A549 (cell line): ENCODE measurements at places on chromosomes 6 and 20.

- no peak for DNase-seq
These were observed 1.3 kb downstream of the PLCG1 start for GRCh38 chr20:41138475-41139226.

DNA sequence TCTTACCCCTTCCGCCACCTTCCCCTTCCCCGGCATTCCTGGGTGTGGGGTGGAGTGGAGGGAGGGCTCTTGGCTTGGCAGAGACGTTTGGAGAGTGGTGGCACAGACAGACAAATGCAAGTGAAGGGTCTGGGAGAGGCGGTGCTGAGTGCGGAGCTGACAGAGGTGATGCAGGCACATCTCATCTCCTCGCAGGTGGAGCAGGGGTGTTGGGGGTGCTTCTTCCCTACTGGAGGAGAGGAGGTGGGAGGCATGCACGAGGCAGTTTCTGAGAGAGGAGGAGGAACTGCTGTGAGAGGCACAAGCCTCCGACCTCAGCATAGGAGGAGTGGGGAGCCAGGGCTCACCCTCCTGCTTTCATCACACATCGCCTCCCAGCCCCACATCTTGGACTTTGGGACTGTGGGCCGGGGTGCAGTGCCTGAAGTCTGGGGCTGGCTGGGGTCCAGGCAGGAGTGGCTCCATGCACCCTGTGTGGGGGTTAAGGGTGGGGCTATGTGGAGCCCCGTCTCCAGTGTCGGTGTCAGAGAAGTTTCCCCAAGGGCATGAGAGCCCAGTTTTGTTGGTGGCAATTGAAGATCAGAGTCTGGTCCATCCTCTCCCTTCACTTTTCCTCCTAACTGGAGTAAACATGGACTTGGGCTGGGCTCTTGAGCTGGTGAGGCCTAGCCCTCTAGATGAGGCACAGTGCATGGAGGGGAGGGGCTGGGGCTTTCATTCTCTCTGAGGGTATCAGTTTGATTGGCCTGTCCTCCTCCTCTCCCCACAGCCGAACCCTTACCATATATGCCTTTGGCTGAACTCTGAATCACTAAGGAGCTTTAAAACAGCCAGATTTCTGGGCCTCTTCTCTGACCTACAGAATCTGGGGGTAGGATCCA, 20.2 kb upstream of the SLC22A7 start:
- DNase-seq, result no peak

- DNase-seq, result no peak
These were observed 12.5 kb downstream of the PRDM1 start for GRCh38 chr6:106098383-106099234.

- no peak for DNase-seq
These were observed 85.8 kb downstream of the CDKAL1 start for GRCh38 chr6:20620043-20620442.

DNA sequence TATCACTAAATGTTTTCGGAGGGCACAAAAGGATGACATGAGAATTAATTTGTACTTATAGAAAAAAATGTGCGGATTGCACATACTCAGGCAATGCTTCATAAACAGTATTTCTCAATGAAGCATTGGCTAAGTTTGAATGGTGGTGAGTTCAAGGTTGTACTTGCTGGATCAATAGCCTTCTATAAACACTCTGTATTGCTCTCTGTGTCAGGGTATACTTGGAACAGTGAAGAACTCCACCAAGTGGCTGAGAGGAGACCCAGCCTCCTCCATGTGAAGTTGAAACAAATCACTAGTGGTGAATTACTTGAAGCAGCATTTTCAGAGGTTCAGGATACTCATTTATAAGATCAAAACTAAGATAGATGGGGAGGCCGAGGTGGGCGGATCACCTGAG, 360.6 kb downstream of the RIMS1 start:
- peak; percentile 4 for DNase-seq

- no peak for DNase-seq
These were observed 26.7 kb downstream of the MAN1A1 start for GRCh38 chr6:119322715-119323350.

DNA sequence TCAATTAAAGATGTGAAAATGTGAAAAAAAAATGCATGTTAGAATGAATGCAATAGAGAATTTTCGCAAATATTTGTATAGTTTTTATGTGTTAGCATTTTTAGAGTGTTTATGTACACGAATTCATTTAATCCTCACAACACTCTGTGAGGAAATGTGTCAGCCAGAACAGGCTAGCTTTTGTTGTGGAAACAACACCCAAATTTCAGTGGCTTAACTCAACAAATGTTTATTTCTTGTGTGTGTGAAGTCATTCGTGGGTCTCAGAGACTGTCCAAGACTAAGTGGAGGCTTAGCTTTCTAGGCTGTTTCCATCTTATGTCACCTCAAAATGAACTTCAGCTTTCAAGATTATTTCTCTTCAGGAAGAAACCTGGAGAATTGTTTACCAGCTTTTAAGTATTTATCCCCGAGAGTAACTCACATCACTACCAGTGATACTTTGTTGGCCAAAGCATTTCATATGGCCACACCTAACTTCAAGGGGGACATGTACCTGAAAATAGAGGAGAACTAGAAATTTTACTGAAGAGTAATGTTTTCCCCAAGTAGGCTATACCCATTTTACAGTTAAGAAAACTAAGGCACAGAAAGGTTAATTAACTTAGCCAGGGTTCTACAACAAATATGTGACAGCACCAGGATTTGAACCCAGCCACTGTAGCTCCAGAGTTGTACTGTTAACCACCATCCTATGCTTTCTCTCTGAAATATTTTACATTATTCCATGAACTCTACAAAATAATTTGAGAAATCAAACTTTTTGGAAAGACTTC, 306.1 kb downstream of the QKI start:
- DNase-seq, result no peak

GRCh38 chr20:62190639-62191411, 8.0 kb downstream of the MTG2 start:
- no peak for DNase-seq

DNA sequence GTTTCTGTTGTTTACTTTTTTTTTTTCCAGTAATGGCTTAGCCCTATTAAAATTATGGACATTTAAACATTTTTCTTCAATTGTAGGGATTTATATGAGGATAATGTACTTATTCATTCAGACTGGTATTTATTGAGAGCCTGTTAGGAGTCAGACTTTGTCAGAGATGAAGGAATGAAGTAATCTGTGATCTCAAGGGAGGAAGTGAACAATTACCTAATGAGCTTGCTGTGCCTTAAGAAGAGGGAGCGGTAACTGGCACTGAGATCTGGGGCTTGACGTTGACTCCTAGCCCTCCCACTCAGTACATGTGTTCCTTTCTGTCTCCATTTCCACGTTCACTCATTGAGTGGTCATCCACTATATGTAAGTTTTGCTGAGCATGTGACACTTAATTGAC, 12.6 kb downstream of the AFDN start:
- DNase-seq, result no peak

GRCh38 chr6:85396159-85396808, 53.6 kb upstream of the NT5E start:
- DNase-seq, result no peak

GRCh38 chr20:17809362-17810061, 109.7 kb downstream of the BANF2 start:
- no peak for DNase-seq

DNA sequence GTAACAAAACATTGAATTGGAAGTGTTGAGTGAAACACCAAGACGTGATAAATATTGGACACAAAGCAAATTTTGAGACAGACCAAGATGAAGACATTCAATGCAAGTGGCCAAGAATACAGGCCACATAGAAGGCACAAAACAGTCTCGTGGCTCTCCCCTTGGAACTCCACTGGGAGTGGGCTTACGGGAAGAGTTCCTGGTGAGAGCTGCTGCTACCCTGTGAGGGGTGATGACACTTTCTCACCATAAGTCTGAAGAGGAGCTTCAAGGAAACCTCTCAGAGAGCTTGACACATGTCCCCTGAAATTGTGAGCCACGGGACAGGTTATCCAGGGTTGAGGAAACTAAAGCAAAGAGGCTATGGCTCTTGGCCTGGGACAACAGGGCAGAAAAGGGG, 48.6 kb upstream of the SLC22A16 start:
- no peak for DNase-seq

- no peak for DNase-seq
These were observed 735.4 kb downstream of the CBLN4 start for GRCh38 chr20:55269913-55270312.

DNA sequence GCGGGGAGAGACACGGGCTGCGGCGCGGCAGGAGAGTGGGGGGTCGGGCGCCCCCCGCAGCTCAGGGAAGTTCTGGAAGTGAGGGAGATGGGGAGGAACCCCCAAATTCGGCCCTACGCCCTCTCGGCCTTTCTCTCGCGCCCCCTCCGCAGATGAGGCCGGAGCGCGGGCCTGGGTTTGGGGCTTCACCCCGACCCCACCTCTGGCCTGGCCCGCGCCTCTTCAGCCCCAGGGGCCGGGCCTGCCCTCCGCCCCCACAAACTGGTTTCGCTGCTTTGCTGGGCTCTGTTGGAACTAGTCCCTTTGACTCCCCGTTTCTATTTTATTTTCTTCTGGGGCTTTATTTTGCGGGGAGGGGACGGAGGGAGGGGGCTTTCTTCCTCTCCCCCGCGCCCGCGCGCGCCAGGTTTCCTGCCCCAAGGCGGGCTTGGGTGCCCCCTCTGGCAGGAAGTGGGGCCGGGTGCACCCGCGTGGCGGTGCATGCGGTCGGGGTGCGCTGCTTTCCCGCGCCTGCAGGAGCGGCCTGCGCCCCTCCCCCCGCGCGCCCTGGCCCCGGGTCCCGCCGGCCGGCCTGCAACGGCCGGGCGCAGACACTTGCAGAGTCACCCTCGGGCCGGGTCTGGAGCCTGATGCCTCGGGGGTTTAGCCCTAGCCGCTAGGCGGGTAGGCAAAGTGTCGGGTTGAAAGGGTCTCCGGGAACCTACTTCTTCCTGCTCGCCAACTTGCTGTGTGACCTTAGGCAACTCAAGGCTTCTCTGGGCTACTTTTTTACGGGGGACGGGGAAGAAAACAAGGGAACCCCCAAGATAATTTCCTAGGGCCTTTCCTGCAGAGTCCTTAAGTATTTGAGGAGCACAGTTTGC, 1.3 kb downstream of the HMGA1 start:
- DNase-seq, result peak; percentile 56

- DNase-seq, result peak; percentile 47
These were observed 58.8 kb upstream of the SLCO4A1 start for GRCh38 chr20:62583424-62583920.
